ENCODE measurements at places on chromosomes 1 and 21.

DNA sequence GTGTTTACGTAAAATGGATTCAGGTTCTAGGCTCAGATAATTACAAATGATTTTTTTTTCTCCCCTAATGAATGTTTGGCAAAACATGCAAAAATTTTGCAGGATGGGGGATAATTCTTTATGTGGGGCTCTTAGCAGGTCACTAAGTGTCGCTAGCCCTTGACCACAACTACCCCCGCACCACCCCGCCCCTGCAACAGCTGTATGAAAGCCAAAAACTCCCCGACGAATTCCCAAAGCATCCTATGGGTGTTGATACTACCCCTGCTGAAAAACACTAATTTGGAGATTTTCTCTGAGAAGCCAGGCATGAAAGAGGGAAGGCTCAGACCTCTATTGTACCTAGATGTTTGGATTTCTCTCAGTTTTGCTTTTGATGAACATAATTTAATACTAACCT lies 243.0 kb downstream of the TRABD2B start:
- DNase-seq, result no peak

- no peak for DNase-seq
These were observed 684 bp downstream of the ZBTB8B start for GRCh38 chr1:32465578-32465933.

DNA sequence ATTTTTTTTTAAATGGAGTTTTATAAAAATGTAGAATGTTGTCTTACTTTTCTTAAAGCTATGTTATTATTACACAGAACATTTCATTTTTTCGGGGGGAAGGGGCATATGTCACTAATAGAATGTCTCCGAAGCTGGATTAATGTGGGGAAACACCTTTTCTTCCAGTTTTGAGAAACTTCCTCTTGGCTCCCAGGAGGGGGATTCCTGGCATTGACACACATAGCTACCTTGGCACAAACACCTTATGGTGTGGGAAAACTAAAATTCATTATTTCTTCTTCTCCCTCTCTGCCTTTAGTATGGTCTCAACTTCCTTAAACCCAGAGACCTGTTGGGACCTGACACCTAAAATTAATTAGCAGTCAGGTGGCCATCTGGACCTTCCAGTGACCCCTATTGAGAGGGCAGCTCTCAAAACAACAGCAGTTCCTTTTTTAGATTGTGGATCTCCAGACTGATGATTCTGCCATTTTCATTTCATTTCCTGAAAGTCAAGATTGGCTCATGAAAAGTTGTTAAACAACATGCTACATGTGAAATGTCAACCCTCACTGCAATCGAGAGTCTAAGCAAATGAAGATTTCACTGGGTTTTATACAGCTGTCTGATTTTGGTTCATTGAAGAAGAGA lies 70.1 kb upstream of the EDEM3 start:
- DNase-seq, result no peak

- no peak for DNase-seq
These were observed 113.0 kb upstream of the TMPRSS2 start for GRCh38 chr21:41620982-41621381.

- no peak for DNase-seq
These were observed 1.4 kb upstream of the MIA3 start for GRCh38 chr1:222616525-222616924.

DNA sequence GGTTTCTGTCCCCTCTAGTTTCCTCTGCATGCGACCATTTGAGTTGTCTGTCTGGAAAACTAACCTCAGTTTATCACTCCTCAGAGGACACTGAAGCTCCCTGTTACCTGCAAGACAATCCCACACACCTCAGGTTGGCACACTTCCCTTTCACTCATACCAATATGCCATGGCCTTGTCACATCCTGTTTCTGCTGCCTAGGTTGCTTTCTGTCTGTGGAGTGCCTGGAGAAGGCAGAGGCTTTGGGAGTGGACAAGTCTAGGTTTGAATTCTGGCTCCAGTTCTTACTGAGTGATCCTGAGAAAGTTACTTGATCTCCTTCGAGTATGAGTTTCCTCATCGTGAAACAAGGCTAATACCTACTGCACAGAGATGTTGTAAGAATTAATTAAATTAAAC lies 171.5 kb upstream of the CACYBP start:
- DNase-seq, result no peak

DNA sequence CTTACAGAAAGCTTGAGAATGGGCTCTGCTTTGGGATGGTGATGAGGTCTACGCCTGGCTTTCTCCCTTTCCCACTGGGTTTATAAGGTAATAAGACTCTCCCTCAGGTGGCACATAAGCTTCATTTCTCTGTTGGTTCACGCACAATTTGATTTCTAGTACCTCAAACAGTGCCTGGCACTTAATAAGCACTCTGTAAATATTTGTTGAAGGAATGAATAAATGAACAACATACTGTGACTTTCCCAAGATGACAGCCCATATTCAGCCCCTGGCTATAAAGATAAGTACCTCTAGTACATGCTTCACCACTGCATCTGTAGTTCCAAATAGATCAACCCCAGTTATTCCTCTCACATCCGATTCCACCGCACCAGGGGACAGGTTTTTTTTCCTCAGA lies 17.8 kb downstream of the COPA start:
- no peak for DNase-seq

GRCh38 chr1:216028631-216029030 lies 394.6 kb downstream of the USH2A start:
- DNase-seq, result no peak

DNA sequence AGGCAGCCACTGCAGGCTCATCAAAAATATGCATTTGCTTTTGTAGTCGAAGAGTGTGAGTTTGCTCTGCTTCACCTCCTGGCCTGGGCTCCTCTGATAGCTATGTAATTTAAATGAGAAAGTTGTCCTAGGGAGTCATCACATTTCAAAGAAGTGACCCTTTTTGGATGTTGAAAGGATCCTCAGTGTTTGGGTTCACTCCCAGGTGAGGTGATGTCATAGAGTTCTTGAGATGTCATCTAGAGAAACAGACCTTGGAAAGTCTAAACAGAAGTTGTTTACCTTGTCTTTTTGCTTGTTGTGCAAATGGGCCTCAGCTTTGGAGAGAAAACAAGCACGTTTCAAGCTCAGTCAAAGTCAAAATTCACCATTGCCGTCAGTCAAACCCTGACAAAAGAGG lies 92.0 kb upstream of the BARHL2 start:
- no peak for DNase-seq

DNA sequence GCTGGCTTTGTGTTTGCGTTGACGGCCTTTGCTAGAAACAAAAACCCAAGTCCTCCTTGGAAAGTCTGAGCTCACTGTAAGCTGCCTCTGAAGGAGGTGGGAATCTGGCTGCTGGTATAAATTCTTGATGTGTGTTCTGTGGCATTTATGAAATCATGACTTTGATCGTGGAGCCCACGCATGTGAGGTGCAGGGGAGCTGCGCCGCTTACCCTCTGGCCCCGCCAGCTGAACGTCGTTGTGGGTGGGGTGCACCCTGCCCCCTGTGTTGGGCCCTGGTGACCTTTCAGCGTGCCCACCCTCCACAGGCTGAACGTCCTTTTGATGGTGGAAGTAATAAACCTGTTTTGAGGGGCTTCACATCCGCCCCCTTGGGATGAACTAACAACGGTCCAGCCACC lies 21.2 kb upstream of the DIP2A start:
- DNase-seq, result no peak

- DNase-seq, result no peak
These were observed 60.0 kb downstream of the SLC19A1 start for GRCh38 chr21:45481977-45482898.

- no peak for DNase-seq
These were observed 322.6 kb downstream of the HHIPL2 start for GRCh38 chr1:222225316-222225691.

DNA sequence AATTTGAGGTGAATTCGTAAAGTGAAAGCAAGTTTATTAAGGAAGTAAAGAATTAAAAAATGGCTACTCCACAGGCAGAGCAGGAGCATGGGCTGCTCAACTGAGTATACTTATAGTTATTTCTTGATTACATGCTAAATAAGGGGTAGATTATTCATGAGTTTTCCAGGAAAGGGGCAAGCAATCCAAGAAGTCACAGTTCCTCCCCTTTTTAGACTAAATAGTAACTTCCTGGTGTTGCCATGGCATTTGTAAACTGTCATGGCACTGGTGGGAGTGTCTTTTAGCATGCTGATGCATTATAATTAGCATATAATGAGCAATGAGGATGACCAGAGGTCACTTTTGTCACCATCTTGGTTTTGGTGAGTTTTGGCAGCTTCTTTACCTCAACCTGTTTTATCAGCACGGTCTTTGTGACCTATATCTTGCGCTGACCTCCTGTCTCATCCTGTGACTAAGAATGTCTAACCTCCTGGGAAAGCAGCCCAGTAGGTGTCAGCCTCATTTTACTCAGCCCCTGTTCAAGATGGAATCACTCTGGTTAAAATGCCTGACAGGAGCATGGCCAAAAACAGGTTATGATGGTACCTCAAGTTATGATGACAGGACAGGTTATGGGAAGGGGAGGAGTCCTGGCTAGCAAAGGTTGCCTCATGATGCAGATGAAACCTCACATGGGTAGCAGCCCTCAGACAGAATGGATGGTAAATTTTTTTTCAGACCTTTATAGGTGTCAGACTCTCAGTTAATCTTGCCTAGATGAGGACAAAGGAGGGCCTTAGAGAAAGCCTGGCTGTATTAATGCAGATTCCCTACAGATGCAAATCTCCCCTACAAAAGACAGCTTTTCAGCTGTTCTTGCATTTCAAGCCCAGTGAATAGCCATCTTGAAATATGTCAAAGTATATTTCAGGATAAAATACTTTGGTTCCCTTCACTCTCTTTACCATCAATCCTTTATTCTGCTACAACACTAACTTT lies 49.7 kb downstream of the SIPA1L2 start:
- peak; percentile 16 for DNase-seq

GRCh38 chr1:2212532-2213491 lies 15.3 kb upstream of the SKI start:
- DNase-seq, result peak; percentile 54

- no peak for DNase-seq
These were observed 99.0 kb downstream of the KCNK2 start for GRCh38 chr1:215181518-215181917.

DNA sequence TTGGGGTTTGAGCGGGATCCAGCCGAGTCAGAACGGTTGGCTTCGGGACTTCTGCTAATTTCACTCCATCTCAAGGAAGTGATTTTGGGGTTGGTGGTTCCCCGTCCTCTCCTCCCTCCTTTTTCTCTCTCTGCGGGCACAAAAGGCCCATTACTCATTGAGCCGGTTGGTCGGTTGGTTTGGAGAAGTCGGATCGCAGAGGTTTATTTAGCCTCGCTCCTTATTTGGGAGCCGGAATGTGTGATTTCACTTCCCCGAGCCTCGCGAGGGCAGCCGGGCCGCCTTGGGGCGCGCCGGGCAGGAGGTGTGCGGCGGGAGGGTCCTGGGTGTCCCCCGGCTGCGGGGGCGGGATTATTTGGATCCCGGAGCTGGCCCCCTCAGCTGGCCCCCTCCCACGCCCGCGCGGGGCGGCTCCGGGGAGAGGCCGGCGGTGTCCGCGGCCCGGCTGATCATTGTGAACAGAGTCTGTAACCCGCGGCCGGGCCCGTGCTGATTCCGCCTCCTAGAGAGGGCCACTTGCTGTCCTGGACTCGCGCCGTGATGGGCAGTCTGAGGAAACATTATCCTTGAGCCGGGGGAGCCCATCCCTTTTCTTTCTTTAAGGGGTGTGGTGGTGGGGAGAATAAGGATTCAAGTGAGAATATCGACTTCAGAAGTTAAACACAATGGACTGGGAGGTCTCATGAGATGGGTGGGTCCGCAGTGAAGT lies 1.2 kb downstream of the MAPKAPK2 start:
- DNase-seq, result peak; percentile 52

DNA sequence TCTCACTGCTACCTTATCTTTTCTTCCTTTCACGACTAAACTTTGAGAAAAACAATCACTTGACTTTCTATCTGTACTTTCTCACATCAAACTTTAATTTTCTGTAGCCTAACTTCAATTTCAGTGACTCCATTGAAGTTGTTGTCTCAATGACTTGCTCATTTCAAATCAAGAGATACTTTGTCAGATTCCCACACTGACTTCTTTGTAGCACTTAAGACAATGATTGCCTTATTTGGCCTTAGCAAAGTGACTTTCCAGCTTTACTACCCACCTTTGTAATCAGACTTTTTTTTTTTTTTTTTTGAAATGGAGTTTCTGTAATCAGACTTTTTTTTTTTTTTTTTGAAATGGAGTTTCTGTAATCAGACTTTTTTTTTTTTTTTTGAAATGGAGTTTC lies 37.0 kb downstream of the AGO4 start:
- no peak for DNase-seq

DNA sequence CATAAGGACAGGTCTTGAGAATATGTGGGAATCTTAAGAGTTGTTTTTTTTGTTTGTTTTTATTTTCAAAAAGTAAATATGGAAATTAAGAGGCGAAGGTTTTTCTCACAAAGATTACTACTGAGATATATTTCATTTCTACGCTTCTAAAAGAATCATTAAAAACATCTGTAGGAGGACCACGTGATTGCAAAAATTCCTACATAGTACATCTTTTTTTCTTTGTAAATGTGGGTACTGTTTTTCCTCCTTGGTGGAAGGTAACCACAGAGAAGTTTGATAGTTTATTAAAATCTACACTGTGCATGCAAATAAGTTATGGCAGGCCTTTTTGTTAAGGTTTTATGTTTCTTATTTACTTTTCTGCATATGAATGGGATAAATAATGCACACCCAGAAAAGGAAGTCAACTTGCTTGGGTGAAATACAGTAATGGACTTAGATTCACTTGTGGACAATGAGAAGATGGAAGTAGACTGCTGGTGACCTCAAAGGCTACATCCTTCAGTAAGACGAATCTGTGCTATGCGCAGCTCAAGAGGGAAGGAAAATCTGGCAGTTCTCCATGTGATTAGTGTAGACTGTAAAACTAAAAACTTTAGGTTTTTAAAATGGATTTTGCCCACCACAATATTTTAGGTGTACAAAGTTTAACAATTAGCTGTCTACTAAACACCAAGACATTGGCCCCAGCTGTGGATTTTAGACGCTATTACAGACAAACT lies 2.0 kb downstream of the AK5 start:
- DNase-seq, result no peak

DNA sequence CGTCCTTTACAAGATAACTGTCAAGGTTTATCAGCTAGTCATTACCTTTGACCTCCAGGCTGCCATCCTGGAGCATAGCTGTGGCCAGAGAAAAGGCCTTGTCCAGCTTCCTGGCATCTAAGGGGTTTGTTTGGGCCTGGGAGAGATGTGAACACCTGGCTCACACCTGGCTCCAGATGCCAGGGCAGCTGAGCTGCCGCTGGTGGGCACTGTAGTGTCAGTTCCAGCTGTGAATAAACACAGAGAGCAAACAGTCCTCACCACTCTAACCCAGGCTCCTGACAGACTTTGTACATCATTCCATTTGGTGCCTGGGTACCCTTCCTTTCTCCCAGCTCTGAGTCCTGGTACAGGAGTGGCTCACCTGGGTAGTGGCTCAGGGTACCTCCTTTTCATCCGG lies 14.3 kb upstream of the KCNA10 start:
- no peak for DNase-seq

- no peak for DNase-seq
These were observed 250.8 kb downstream of the FOXD2 start for GRCh38 chr1:47688461-47689296.

GRCh38 chr1:167463080-167463479 lies 55.2 kb downstream of the CD247 start:
- no peak for DNase-seq

- no peak for DNase-seq
These were observed 142.5 kb upstream of the MAGI3 start for GRCh38 chr1:113247782-113248181.

- DNase-seq, result no peak
These were observed 51.4 kb downstream of the EVA1C start for GRCh38 chr21:32463889-32464300.

GRCh38 chr1:241813768-241814320 lies 34.2 kb upstream of the EXO1 start:
- DNase-seq, result no peak

GRCh38 chr1:145773423-145773822 lies 50.5 kb downstream of the RNF115 start:
- no peak for DNase-seq
